Upper lobe of right lung (tissue), 1 donor: ENCODE measurements at places on chromosomes 4 and X. TPM values are rescaled to one million over a fixed set of nuclear protein-coding genes. Genes with fewer than 3 reads are reported as not detected.

- H3K36me3 ChIP-seq, result no peaks in the 10 kb centered on the region
- no peaks in the 10 kb centered on the region for H3K27me3 ChIP-seq
- H3K4me1 ChIP-seq, result no peaks in the 10 kb centered on the region
- DNase-seq, result no peak
- H3K27ac ChIP-seq, result no peak overlapping the region
- no peak overlapping the region for H3K4me3 ChIP-seq
Measured at GRCh38 chrX:39174241-39174771, 373.0 kb downstream of the MID1IP1 start.

- no peak for DNase-seq
- no peak overlapping the region for H3K4me3 ChIP-seq
- H3K27ac ChIP-seq, result no peak overlapping the region
- no peaks in the 10 kb centered on the region for H3K27me3 ChIP-seq
- no peaks in the 10 kb centered on the region for H3K4me1 ChIP-seq
Measured at GRCh38 chr4:140028676-140029517, 125.1 kb downstream of the MAML3 start.

Gene SYTL4
- total RNA-seq, result 16.4 TPM

- H3K4me1 ChIP-seq, result peaks cover 27% of the 10 kb centered on the region
- no peak overlapping the region for H3K27ac ChIP-seq
- no peaks in the 10 kb centered on the region for H3K27me3 ChIP-seq
- H3K4me3 ChIP-seq, result peak overlapping the region; percentile 25
- DNase-seq, result no peak
Measured at GRCh38 chr4:184284336-184284690, 66.6 kb upstream of the ENPP6 start.

GRCh38 chrX:104156630-104157529 is at the start of gene SLC25A53:
TSS of gene SLC25A53 (minus strand) at chrX:104157009. CDS start at chrX:104105257, 51,752 bp downstream.
- H3K27me3 ChIP-seq, result no peaks in the 10 kb centered on the region
- peaks cover 5% of the 10 kb centered on the region for H3K4me1 ChIP-seq
- peak within 1 kb of the TSS; percentile 94 for H3K27ac ChIP-seq
- peak within 1 kb of the TSS; percentile 58 for H3K4me3 ChIP-seq

- no peak overlapping the region for H3K4me3 ChIP-seq
- H3K36me3 ChIP-seq, result peaks cover 3% of the 10 kb centered on the region
- H3K27ac ChIP-seq, result no peak overlapping the region
- H3K27me3 ChIP-seq, result no peaks in the 10 kb centered on the region
- no peak for DNase-seq
Measured at GRCh38 chrX:20212486-20213089, 54.1 kb downstream of the RPS6KA3 start.

GRCh38 chr4:94488670-94489069 is 36.9 kb downstream of the PDLIM5 start:
- H3K4me3 ChIP-seq, result no peak overlapping the region
- H3K4me1 ChIP-seq, result peaks cover 3% of the 10 kb centered on the region
- no peak overlapping the region for H3K27ac ChIP-seq
- DNase-seq, result no peak
- no peaks in the 10 kb centered on the region for H3K36me3 ChIP-seq

DNA sequence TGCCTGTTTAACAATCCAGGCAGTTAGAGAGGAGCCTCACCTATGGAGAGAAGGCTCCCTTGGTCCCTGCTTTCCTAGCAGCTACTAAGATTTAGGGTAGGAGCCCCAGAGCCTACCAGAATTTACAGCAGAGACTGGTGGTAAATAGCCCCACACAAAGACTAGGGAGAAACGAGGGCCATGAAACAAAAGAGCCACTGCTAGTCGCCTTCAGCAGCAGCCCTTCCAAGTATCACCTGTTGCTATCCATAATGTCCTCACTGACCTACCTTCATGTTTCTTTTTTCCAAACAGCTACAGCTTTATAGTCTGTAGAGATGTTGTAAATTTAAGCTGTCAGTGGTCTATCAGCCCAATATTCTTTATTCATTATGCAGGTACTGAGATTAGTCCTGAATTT is 25.3 kb downstream of the ARHGEF6 start:
- H3K27me3 ChIP-seq, result no peaks in the 10 kb centered on the region
- H3K36me3 ChIP-seq, result no peaks in the 10 kb centered on the region
- H3K4me1 ChIP-seq, result no peaks in the 10 kb centered on the region
- no peak overlapping the region for H3K27ac ChIP-seq
- DNase-seq, result no peak

DNA sequence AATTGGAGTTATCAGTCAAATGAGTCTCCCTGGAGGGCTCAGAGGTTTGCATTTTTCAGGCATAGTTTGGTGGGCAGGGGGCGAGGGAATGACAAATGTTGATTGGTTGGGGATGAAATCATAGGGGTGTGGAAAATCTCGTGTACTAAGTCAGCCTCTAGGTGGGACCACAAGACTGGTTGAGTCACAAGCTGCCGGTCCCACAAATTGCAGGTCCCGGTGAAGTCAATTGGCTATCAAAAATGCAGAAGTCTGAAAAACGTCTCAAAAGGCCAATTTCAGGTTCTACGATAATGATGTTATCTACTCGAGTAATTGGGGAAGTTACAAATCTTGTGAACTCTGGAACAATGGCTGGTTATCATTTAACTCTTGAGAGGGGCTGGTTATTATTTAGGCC is 98.8 kb upstream of the DHX15 start:
- H3K27ac ChIP-seq, result no peak overlapping the region
- no peak for DNase-seq

Gene IL13RA2
- total RNA-seq, result not detected

GRCh38 chrX:12977761-12978204 is 2.9 kb downstream of the TMSB4X start:
- no peak for DNase-seq
- peak overlapping the region; percentile 70 for H3K4me3 ChIP-seq
- H3K36me3 ChIP-seq, result peaks cover 5% of the 10 kb centered on the region
- H3K27ac ChIP-seq, result peak overlapping the region; percentile 97
- H3K27me3 ChIP-seq, result no peaks in the 10 kb centered on the region

DNA sequence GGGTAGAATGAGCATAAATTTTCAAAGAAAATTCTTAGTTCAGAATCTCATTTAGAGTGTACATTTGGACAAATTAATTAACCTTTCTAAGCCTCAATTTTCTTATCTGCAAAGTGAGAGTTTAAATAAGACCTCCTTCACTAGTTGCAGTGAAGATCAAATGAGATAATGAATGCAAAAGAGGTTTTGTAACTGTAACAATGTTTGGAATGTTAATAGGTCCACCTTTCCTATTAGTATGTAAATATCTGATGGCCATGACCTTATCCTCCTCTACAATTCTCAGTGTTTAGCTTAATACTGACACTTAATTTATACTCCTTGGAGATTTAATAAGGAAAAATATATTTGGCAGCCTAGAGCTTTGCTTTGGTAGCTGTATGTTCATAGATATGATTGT is 138.8 kb downstream of the GABRG1 start:
- no peaks in the 10 kb centered on the region for H3K27me3 ChIP-seq
- H3K4me1 ChIP-seq, result no peaks in the 10 kb centered on the region
- H3K27ac ChIP-seq, result no peak overlapping the region
- H3K36me3 ChIP-seq, result no peaks in the 10 kb centered on the region

GRCh38 chr4:16659694-16660093 is 238.8 kb downstream of the LDB2 start:
- H3K36me3 ChIP-seq, result no peaks in the 10 kb centered on the region
- no peaks in the 10 kb centered on the region for H3K4me1 ChIP-seq
- no peaks in the 10 kb centered on the region for H3K27me3 ChIP-seq
- no peak overlapping the region for H3K4me3 ChIP-seq

GRCh38 chrX:140697618-140698017 is 11.9 kb upstream of the LINC00632 start:
- no peak for DNase-seq
- no peaks in the 10 kb centered on the region for H3K4me1 ChIP-seq
- no peak overlapping the region for H3K4me3 ChIP-seq
- H3K27me3 ChIP-seq, result no peaks in the 10 kb centered on the region
